ENCODE measurements at places on chromosomes 5 and 9.

DNA sequence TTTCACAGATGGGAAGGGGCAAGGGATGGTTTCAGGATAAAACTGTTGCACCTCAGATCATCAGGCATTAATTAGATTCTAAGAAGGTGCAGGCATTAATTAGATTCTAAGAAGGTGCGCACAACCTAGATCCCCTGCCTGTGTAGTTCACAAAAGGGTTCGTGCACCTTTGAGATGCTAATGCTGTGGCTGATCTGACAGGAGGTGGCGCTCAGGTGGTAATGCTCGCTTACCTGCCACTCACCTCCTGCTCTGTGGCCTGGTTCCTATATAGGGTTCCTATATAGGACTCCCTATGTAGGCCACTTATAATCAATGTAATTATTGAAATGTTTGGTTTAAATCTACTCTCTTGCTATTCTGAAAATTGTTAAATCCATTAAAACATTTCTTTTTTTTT lies 171.0 kb downstream of the MSX2 start:
- DNase-seq: no peak

DNA sequence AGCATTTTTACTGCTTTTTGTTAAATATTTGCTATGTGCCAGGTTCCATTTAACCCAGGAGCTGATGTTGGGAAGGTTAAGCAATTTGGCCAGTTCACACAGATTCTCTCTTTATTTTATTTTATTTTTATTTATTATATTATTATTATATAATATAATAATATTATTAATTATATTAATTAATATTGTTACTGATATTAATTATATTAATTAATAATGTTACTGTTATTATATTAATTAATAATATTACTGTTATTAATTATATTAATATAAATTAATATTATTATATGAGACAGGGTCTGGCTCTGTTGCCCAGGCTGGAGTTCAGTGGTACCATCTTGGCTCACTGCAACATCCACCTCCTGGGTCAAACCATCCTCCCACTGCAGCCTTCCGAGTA lies 593.0 kb upstream of the SGCD start:
- no peak for DNase-seq

GRCh38 chr9:124291801-124292396 lies 34.1 kb downstream of the NEK6 start:
- DNase-seq: peak; percentile 24

GRCh38 chr9:130835441-130836298 lies 616 bp downstream of the ABL1 start:
- peak; percentile 36 for DNase-seq

GRCh38 chr5:94945656-94946055 lies 327.2 kb downstream of the SLF1 start:
- no peak for DNase-seq

DNA sequence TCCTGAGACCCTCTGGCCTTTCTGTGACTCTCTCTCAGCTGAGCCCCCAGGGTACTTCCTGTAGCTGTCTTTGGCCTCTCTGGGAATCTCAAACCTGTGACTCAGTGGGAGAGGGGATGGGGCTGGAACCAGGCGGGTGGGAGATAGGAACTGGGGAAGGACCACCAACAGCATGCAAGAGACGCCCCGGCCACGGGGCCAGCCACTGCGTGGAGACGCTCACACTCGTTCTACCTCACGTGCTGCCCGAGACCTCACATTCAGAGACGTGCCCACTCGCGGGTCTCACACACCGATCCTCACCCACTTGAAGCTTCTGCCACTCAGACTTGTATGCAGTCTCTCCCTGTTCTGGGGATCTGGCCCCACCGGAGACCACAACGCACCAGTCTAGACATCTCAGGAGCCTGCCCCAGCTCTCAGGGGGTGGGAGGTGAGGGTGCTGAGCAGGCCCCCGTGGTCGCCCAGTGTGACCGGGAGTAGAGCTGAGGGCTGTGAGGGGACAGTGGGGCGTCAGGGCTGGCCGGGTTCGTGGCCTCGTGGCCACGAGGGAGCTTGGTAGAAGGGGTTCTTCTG lies 13.8 kb downstream of the GPRIN1 start:
- no peak for DNase-seq

DNA sequence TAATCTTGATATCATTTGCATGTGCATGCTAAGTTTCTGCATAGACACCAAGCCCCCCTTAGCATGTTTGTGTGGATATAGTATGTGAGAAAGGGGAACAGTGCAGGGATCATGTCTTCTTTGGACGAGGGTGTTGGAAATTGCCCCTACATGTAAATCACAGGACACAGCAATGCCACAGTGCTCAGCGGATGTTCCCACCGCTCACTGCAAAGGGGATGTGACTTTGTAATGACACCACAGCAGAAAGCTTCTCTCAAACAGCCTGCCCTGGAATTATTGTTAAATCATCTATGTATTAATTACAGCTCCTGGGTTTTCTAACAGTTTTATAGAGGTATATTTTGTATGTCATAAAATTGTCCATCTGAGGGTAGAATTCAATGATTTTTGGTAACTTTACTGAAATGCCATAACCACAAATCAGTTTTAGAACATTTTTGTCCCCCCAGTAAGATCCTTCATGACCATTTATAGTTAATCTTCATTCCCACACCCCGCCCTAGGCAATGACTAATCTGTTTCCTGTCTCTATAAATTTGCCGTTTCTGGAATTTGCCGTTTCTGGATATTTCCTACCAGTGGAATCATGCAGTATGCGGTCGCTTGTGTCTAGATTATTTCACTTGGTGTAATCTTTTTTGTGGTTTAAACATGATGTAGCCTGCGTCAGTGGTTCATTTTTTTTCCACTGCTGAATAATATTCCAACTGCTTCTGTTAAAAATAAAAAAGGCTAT lies 648.5 kb upstream of the WWC1 start:
- DNase-seq: no peak

DNA sequence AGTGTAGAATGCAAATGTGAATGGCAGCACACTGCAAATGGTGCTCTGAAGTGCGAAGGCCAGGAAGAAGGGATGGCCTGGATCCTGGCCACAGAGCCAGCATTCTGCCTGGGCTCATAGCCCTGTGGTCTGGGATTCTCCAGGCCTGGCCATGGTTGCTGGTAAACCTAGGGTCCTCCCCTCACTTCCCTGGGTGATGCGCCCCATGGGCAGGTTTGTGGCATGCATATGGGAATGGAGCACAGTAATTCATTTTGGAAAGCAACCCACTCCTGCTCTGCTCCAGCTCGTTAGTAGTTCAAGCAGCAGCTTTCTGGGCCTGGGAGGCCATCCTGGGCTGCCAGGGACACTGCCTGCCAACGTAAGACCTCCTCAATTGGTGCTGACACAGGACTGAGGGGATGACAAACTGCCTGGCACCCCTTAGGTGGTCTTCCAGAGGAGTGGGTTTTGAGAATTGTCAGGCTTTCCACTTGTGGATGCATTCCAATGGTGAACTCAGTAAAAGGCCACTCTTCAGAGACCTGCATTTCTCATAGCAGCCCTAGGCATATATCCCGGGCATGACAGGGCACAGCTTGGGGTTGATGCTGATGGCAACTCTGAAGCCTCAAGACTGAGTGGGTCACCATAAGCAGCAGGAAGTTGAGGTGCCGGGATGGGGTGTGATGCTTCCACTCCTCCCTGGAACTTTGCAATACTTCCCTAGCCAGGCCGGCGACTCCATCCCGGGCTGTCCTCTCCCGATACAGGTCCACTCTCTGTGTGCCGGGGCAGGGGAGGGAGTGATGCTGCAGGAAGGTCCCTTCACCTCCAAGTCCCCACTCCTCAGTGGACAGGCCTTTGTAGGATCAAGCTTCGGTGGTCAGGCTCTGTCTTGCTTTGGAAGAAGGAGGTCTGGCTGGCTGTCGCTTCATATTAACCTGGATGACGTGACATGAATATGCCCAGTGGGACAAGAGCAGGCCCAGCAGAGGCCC lies 1.2 kb upstream of the SLC25A48 start:
- no peak for DNase-seq

DNA sequence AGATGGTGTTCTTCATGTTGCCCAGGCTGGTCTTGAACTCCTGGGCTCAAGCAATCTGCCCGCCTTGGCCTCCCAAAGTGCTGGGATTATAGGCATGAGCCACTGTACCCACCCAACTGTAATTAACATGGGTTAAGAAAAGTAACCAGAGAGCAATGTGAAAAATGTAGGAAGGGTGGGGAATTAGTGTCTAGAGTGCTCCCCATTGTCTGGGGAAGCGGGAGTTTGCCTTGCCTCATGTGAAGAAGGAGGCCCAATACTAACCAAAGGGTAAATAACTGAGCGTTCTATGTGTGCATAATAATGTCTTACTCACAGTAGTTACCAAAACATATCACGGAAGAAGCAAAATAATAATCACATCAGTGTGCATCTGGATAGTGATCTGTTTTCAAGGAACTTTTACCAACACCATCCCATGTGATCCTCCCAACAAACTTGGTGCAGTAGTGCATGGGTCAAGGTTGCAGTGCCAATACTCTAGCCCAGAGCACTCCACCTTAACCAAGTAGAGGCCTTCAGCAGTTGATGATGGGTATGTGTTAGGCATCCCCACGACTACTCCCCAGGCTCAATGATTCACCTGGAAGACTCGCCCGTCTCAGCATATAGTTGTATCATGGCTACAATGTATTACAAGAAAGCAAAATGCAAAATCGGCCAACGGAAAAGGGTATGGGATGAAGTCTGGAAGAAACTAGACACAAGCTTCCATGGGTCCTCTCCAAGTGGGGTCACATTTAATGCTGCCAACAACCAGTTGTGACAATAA lies 26.2 kb downstream of the GNAQ start:
- no peak for DNase-seq

DNA sequence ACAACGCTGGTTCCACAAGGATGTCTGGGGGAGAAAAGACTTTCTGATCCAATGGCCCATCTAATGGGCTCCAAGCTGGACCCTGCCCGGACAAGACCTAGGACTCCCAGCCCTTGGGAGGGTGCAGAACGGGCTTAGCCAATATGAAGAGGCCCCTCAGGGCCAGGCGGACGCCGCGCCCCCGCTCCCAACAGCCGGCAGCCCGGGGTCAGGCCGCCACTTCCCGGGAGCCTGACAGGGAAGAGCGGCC lies 493 bp downstream of the P4HA2 start:
- no peak for DNase-seq

DNA sequence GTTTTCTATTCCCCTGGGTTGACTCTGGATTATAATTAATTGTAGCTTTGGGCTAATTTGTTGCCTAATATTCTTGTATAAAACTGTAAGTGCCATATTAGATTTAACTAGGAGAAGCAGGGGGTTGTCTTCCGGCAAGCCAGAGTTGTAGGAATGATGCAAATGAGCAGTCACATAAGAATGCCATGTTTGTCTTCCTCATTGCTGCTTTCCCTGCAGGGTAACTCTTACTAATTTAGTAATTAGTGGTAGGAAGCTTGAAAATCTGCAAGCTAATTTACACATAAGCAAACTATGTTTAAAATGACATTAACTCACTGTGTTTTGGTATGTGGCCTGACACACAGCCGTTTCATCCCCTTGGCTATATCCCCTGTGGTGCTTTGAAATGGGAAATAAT lies 527.8 kb downstream of the KCTD16 start:
- no peak for DNase-seq

All from stimulated activated CD4-positive, alpha-beta T cell treated with anti-CD3 and anti-CD28 coated beads, Interleukin-1b, Interleukin-23, amount 100 ng/mL, for 48 hours (primary cell).